ENCODE measurements at places on chromosomes 1 and 21.

DNA sequence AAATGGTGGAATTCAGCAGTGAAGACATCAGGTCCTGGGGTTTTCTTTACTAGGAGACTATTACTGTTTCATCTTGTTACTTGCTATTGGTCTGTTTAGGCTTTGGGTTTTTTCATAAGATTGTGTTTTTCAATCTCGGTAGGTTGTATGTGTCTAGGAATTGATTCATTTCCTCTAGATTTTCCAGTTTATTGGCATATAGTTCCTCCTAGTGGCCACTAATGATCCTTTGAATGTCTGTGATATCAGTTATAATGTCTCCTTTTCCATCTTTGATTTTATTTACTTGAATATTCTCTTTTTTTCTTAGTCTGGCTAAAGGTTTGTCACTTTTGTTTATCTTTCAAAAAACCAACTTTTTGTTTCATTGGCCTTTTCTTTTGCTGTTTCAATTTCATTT, 233.0 kb downstream of the RWDD3 start:
- DNase-seq = no peak

- DNase-seq = no peak
Observed at GRCh38 chr1:160284220-160284781, 632 bp downstream of the PEX19 start.

DNA sequence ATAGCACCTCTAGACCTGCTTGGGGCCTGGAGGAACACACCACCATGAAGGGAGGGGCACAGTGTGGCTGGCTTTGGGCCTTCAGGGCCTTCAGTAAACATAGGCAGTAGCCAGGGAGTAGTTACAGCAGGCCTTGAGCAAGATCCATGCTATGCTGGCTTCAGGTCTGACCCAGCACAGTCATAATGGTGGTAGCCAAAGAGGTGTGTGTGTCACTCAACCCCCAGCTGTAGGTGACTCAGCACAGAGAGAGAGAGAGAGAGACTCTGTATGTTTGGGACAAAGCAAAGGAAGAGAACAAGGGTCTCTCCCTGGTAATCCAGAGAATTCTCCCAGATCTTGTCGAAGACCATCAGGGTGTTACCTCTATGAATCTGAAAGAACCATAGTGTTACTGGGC, 250.5 kb upstream of the PKN2 start:
- DNase-seq = no peak

DNA sequence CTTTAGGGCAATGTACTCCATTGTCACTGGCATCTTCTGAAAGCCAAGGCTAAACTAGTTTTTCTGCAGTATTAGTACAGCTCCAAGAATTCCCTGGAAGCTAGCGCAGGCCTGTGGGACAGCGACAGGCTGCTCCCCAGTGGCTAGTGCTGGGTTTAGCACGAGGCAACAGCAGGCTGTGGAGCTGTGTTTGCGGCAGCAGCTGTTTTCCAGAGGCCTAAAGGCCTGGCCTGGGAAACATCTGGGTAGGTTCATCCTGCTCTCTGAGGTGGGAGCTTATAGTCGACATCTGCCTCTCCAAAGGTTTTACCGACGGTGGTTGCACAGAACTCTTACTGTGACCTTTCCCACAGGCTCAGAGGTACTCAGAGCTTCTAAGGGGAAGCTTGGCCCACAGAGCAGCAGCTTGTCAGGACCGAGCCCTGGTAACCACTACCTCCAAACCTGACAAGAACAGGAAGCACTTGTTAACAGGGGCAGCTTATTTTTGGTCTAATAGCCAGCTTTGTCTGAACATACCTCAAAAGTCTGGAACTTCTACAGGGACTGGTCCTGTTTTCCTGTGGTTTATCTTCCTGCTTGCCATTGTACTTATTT, 17.2 kb downstream of the CC2D1B start:
- DNase-seq = no peak

- no peak for DNase-seq
Observed at GRCh38 chr1:94866164-94866807, 46.1 kb downstream of the SLC44A3 start.

DNA sequence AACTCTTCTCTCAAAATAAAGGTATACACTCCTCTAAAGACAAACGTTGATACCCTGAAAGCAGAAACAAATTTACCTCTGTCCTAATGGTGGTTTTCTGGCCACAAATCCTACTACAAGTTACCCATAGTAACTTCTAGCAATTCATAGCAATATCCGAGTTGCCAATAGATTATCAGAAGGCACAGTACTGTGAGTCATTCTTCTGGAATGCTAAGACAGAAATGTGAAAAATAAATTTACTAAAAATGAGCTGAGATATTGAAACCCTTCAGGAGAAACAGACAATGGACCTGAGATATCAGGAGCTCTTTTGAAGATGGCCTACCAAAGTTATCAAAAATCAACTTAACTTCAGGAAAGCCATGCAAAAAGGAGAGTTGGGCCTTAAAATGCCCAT, 715.0 kb upstream of the ADAMTS5 start:
- DNase-seq = no peak

GRCh38 chr1:225866061-225866837, 15.9 kb downstream of the TMEM63A start:
- DNase-seq = no peak

All from AG09319 (cell line).